Memory B cell (primary cell): ENCODE measurements at places on chromosomes 5 and 9.

GRCh38 chr5:44358421-44358820, 30.8 kb downstream of the FGF10 start:
- DNase-seq = no peak

DNA sequence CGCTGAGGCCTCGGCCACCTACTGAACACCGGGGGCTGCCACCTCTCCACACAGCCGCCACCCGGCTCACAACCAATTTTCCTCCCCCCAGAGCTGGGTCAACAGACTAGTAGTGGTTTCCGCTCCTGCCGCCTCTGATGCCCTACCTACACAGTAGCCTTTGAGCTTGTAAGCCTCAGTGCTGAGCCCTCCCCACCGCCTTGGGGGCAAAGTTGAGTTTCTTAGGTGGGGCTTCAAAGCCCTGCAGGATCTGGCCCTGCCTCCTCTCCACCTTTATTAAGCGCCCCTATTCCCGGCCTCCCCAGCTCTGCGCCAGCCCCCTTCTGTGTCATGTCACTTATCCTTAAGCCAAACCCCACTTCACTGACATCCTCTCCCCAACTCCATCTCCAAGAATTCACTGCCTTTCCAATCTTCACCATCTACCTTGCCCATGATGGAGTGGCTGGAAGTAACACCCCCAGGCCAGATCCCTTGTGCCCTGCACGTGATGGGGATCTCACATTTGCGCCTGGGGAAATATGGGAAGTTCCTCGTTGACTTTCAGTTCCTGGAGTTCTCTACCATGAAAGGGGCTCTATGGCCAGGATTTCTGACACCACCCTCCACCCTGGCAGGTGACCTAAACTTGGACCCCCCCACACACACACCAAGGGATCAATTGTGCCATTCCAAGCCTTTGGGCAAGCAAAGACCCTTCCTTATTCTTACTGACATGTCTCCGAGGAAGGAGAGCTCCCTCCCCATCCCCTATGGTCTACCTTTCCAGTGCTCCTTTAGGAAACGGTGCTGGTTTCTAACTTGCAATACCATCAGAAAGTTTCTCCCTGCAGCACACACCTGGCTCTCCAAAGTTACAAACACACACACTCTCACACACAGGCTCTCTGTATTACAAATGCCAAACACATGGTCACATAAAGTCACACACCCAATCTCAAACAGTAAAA, 2.7 kb upstream of the CNTFR start:
- no peak for DNase-seq

DNA sequence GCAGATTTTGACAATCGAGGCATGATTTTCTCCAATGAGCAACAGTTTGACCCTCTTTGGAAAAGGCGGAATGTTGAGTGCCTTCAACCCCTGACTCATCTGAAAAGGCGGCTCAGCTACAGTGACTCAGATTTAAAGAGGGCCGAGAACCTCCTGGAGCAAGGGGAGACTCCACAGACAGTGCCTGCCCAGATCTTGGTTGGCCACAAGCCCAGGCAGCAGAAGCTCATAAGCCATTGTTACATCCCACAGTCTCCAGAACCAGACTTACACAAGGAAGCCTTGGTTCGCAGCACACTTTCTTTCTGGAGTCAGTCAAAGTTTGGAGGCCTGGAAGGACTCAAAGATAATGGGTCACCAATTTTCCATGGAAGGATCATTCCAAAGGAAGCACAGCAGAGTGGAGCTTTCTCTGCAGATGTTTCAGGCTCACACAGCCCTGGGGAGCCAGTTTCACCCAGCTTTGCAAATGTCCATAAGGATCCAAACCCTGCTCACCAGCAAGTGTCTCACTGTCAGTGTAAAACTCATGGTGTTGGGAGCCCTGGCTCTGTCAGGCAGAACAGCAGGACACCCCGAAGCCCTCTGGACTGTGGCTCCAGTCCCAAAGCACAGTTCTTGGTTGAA, 13.6 kb downstream of the PTPDC1 start:
- DNase-seq = no peak

GRCh38 chr5:149962601-149963300, 2.2 kb downstream of the SLC26A2 start:
- DNase-seq = no peak

- no peak for DNase-seq
Observed at GRCh38 chr9:92424340-92424739, at the start of gene OMD. Gene OMD (minus strand): TSS chr9:92424471. CDS start chr9:92417558, 6,913 bp downstream.

- DNase-seq = no peak
Observed at GRCh38 chr5:112668016-112668415, 69.7 kb upstream of the APC start.

- no peak for DNase-seq
Observed at GRCh38 chr5:10981932-10982331, 220.9 kb upstream of the DAP start.

DNA sequence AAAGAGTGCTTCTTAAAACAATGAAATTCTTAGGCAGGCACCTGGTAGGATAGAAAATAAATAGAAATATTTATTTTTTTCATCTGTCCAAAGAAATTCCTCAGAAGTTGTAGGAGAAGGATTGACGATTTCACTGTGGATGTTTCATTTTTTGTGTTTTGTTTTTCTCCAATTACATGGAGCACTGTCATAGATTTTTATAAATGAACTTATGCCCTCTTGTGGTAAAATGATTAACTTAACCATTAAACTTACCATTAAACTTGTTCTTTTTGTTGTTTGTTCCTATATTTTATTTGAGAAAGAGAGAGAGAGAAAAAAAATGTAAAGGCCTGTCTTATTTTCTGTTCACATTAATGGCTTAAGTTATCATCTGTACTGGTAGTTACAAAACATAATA, 339.2 kb downstream of the PRR16 start:
- no peak for DNase-seq

GRCh38 chr9:83701769-83702168, 6.0 kb downstream of the UBQLN1 start:
- DNase-seq = no peak

DNA sequence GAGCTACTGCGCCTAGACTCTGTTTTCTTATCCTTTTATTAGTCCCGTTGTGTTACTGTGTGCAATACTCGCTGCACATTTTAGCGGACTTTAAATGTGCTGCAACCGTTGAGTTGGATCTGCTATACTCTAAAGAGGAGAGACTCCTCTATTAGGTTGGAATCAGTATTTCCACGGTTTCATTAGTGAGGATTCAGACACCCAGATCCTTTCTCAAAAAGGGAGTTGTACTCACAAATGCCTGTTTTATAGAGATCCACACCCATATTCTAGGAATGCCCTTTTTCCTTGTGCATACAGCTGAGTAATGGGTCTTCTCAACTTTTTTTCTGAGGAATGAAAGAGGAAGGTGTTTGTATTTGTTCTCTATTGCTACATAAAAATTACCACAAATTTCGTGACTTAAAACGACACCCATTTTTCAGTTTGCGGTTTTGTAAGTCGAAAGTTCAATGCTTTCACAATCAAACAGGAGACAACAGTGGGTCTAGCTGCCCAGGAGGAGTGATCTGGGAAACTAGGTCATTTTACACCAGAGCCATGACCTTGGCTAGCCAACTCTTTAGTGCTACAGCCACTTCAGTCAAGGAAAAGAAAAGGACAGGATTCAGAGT, 52.8 kb upstream of the SLC44A1 start:
- no peak for DNase-seq

DNA sequence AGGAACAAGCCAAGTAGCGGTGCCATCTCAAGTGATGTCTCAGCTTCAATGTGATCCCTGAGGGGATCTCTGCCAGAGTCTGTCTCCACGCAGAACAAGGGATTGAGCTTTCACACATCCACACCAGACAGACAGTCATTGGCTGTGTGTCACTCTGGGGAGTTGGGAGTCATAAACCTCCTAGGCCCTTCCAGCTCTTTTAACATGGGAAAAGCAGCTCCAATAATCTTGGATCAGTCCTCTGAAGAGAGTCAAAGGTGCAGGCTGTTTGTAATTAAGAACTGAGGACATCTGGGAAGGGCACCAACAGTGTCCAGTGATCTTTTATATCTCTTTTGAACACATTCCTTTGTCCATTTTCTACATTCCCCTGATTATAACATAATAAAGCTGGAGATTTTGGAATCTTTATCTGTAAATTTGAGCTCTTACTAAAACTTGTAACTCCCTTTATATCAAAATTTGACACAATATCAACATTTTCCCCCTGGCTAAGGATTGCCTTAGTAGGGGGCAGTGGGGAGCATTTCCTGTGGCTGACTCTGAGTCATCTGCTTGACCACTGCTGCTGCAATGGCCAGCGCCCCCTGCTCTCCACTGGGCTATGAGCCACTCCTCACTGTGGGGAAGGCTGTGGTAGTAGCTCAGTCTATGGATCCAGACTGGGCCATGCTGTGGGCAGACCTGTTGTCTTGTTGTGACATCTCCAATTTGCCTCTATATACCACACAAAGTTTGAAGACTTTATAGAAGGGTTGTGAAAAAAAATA, 284.4 kb downstream of the OSTF1 start:
- DNase-seq = no peak

DNA sequence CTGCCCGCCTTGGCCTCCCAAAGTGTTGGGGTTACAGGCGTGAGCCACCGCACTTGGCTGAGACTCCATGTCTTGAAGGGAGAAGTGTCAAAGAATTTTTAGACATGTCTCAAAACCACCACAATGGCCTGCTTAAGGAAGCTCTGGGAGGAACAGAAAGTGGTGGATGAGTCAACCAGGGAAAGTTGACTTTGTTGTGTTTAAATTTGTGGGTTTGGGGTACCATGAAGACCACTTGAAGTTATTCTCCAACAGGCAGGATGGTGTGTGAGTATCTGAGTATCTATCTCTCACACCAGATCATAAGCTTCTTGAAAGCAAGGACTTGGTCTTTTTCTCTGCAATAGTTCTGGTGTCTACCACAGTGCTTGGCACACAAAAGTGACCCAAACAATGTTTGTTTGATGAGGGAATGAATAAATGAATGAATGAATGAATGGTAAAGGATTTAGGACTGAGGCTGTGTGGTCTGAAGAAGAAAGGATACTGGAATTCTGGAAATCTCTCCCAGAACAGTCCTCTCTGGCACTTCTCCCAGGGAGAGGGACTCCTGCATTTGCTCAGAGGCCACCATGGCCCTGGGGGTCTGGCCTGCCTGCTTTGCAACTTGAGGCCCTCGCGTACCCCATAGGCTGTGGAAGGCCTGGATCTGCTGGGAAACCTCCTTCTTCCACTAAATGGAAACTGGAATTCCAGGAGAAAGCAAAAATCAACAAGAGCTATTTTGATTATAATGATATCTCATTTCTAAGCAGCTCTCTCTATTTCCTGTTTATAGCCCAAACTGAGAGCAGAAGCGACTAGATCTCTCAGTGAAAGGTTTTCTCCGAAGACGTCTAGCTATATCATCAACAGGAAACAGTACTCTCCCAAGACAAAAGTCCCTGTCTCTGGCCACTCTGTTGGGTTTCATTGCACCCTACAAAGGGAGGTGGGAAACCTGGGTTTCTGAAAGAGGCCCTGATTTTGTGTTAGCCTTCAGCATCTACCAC, 187.9 kb downstream of the PALM2AKAP2 start:
- DNase-seq = no peak

DNA sequence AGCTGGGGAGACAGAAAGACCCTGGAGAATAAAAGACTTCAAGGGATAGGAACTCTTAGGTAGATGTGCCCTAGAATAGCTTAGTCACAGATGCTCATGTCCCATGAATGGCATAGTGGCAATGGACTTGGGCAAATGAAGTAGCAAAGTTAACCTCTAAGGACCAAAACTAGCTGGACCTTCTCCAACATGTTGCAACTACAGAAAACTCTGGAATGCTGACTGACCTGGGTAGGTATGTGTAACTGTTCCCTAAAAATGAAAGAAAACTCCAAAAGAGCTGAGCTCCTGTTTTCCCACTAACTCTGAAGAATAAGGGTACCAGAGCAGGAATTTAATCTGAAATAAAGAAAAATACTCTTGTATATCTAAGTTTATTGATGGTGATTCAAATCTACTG, 12.5 kb upstream of the LPAR1 start:
- DNase-seq = no peak

DNA sequence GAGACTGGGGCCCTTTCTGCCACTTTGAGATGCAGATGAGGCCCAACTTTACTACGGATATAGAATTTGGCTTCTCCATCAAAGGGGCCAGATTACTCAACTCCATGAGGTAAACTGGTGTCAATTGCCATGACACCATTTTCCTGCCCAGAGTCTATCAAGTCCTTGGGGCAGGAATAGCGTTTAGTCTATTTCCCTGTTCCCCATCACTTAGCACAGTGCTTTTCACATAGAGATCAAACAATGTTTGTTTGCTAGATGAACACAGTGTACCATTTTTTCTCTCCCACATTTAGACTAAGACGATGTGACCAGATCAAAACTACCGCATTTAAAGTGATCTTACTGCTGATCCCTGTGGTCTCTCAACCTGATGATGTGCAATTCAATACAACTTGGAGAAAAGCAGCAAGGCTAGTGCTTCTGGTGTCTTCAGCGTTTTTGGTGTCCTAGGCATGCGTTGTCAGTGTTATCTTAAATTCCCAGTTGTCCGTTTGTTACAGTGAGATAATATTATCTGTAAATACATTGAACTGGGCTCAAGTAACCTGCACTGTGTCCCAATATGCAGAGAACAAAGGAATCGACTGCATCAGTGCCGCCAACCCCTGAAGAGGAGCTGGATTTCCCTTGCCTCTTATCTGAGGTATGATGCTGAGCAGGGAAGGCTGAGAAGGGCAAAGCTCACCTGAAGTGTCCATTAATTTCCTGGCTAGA, 446.2 kb downstream of the PLK2 start:
- DNase-seq = no peak

GRCh38 chr5:133936651-133937015, 31.8 kb downstream of the C5orf15 start:
- no peak for DNase-seq

DNA sequence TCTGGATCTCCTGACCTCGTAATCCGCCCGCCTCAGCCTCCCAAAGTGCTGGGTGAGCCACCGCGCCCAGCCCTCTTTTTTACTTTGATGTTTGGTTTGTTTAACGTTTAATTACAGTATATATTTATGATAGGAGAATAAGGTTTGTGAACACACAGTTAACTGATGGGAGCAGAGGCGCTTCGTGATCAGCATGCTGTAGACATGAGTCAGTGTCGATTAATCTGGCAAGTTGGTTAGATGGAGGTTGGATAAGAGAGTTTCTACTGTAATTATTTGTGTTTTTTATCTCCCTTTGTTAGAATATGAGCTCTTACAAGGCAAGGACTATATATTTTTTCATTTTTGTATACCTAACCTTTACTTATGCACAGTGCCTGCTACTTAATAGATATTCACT, 14.3 kb downstream of the ATG10 start:
- no peak for DNase-seq

GRCh38 chr5:60846298-60846697, 2.2 kb upstream of the ELOVL7 start:
- DNase-seq = no peak
